B cell (primary cell): ENCODE measurements at places on chromosomes 11 and 22. TPM values are rescaled to one million over a fixed set of nuclear protein-coding genes. Genes with fewer than 3 reads are reported as not detected.
A peak's percentile ranks its signal among the peaks of the same experiment; 100 is the strongest.

Gene APLNR
- total RNA-seq = not detected in 2 replicates

Gene NELL1
- total RNA-seq = not detected in 2 replicates

DNA sequence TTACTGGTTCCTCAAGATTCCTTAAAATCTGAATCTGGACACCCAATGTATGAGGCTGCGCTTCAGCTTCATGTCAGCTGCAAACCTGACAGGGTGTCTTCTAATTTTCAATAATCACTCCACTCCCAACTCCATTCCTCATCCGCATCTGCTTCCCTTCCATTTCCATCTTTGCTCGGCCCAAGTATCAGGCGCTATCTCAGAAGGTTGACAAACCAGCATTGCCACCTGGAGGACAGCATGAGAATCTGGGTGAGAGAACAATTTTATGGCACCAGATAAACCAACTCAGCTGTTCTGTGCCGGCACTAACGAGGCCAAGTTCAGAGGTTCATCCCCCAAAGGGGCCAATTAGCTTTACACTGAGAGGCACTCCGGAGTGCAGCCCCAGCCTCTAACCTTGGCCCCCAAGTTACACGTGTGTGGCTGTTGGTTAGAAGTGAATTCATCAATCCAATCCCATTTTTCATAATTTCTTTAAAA lies 79.1 kb upstream of the LMO2 start:
- H3K27me3 ChIP-seq = no peaks in the 10 kb centered on the region
- DNase-seq = peak; percentile 71
- H3K4me3 ChIP-seq = no peak overlapping the region
- H3K27ac ChIP-seq = no peak overlapping the region
- H3K36me3 ChIP-seq = no peaks in the 10 kb centered on the region
- H3K4me1 ChIP-seq = no peaks in the 10 kb centered on the region

DNA sequence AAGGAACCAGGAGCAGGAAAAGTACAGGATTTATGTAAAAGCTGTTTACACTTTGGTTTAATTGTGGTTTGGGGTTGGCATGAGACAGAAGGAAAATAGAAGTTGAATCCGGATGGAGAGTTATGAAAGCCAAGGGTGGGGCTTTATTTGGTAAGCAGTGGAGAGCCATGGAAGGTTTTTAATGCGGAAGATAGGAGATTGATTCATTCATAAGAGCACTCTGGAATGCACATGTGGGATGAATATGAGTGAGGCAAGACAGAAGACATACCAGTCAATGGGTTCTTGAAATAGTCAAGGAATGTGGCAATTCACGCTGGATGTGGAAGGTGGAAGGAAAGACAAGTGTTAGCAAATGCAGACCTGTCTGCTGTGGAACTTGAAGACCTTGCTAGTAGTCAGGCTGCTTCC lies 9.3 kb upstream of the GLB1L3 start:
- DNase-seq = no peak
- no peaks in the 10 kb centered on the region for H3K4me1 ChIP-seq
- H3K4me3 ChIP-seq = no peak overlapping the region

- no peak for DNase-seq
- H3K36me3 ChIP-seq = no peaks in the 10 kb centered on the region
- no peaks in the 10 kb centered on the region for H3K4me1 ChIP-seq
- no peaks in the 10 kb centered on the region for H3K27me3 ChIP-seq
- no peak overlapping the region for H3K27ac ChIP-seq
- no peak overlapping the region for H3K4me3 ChIP-seq
Observed at GRCh38 chr11:120115272-120116000, 22.5 kb downstream of the TRIM29 start.

DNA sequence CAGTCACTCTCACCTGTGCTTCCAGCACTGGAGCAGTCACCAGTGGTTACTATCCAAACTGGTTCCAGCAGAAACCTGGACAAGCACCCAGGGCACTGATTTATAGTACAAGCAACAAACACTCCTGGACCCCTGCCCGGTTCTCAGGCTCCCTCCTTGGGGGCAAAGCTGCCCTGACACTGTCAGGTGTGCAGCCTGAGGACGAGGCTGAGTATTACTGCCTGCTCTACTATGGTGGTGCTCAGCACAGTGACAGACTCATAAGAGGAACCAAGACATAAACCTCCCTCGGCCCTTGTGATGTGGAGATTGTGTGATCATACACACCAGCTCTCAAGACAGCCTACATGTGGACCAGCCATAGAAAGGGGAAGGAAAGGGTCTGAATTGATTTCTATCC lies 113.3 kb downstream of the ZNF280B start:
- H3K27ac ChIP-seq = peak overlapping the region; percentile 78
- H3K4me3 ChIP-seq = no peak overlapping the region
- no peaks in the 10 kb centered on the region for H3K36me3 ChIP-seq
- no peaks in the 10 kb centered on the region for H3K27me3 ChIP-seq

GRCh38 chr11:12161137-12161536 lies 50.7 kb downstream of the MICAL2 start:
- H3K27ac ChIP-seq = no peak overlapping the region
- H3K27me3 ChIP-seq = no peaks in the 10 kb centered on the region
- DNase-seq = no peak

- H3K27ac ChIP-seq = no peak overlapping the region
- DNase-seq = no peak
- no peaks in the 10 kb centered on the region for H3K4me1 ChIP-seq
- no peaks in the 10 kb centered on the region for H3K36me3 ChIP-seq
Observed at GRCh38 chr11:103803062-103803461, 233.4 kb upstream of the DDI1 start.

DNA sequence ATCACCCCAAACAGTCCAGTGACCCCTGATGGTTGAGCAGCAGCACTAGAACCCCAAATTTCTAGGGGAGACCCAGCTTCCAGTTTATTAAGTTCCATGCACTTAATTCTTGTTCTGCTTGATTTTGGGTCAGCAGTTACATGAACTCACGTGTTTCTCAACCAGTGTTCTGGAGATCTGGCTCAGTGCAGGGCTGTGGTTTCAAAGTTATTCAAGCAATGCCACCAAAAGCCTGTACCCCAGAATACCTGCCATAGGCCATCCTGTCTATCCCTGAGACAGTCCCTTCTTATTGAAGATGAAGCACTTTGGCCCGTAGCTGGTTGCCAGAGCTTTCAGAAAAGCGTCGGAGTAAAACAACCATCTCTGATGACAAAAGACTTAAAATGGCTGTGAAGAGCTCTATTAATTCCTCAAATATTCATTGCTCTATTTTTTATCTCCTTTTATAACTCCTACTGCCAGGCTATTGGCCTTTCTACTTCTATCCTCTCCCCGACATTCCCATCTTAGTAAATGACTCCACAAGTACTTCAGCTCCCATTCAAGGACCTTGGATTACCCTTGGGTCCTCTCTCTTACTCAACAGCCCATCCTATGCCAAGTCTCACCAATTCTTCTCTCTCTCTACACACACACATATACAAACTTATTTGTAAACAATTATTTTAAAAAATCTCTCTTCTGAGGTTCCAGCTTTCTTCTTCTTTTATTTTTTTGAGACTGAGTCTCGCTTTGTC lies 18.0 kb upstream of the VPREB1 start:
- H3K4me3 ChIP-seq = no peak overlapping the region
- no peaks in the 10 kb centered on the region for H3K36me3 ChIP-seq
- H3K27ac ChIP-seq = no peak overlapping the region
- H3K27me3 ChIP-seq = no peaks in the 10 kb centered on the region
- peaks cover 26% of the 10 kb centered on the region for H3K4me1 ChIP-seq

DNA sequence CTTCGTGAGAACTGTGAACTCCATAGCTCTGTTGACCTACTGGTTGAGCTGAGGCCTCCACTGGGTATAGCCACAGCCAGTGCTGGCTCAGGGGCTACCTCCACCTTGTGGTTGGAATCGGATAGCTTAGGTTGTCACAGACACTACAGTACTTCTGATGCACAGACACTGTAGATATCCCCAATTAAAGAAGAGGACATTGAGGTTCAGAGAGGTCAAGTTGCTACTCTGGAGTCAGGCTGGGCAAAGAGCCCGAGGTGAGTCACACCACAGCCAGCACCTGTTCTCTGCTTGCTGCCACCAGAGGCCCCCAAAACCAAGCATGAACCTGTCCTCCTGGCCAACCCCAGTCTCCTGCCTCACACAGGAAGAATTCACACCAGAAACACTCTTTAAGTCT lies 5.4 kb downstream of the UFD1 start:
- DNase-seq = no peak
- H3K4me3 ChIP-seq = no peak overlapping the region
- no peak overlapping the region for H3K27ac ChIP-seq
- H3K4me1 ChIP-seq = peaks cover 14% of the 10 kb centered on the region
- no peaks in the 10 kb centered on the region for H3K27me3 ChIP-seq

GRCh38 chr11:22508665-22509064 lies 117.0 kb downstream of the FANCF start:
- no peak overlapping the region for H3K27ac ChIP-seq
- H3K36me3 ChIP-seq = no peaks in the 10 kb centered on the region
- H3K4me1 ChIP-seq = no peaks in the 10 kb centered on the region
- H3K4me3 ChIP-seq = no peak overlapping the region
- no peak for DNase-seq

DNA sequence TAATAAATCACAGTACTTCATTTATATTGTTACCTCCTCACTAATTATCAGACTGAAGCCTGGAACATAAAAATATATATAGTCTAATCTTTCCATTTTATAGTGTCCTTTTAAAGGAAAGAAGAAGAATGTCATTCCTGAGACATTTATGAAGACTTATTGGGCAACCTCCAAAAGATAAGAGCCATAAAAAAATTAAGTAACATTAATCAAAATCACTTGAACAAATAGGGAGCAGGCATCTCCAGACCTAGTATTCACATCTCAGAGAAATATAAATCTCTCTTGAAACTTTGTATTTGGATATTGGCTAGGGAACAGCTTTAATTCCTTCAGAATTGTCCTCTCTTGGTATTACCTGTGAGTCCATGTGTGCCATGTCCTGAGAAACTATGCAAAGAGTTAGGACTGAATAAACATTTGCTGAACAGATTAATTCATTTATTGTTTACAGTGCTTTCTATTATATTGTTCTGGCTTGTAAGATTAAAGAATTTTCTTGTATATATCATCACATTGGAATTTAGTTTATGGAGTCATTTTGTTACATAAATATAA lies 530.5 kb upstream of the LRRC4C start:
- H3K4me3 ChIP-seq = no peak overlapping the region
- DNase-seq = no peak
- no peaks in the 10 kb centered on the region for H3K4me1 ChIP-seq
- H3K27ac ChIP-seq = no peak overlapping the region
- no peaks in the 10 kb centered on the region for H3K27me3 ChIP-seq

- no peaks in the 10 kb centered on the region for H3K4me1 ChIP-seq
- DNase-seq = no peak
- no peak overlapping the region for H3K27ac ChIP-seq
- H3K27me3 ChIP-seq = no peaks in the 10 kb centered on the region
- peaks cover 52% of the 10 kb centered on the region for H3K36me3 ChIP-seq
Observed at GRCh38 chr11:118522571-118523072, 4.7 kb upstream of the TTC36 start.
